Urinary bladder (tissue), 4 donors: ENCODE measurements at places on chromosomes 16 and 17. TPM values are rescaled to one million over a fixed set of nuclear protein-coding genes. Genes with fewer than 3 reads are reported as not detected.

Gene OR3A2
- polyA plus RNA-seq = 0.22 TPM

Gene UTS2R
- not detected for polyA plus RNA-seq

Gene INCA1
- polyA plus RNA-seq = 1.3 TPM

Gene HS3ST3A1
- polyA plus RNA-seq = 1.1 TPM

Gene MPV17L
- polyA plus RNA-seq = 4.4 TPM

Gene OTOA
- 0.05 TPM for polyA plus RNA-seq

Gene BAHCC1
- polyA plus RNA-seq = 15.9 TPM

Gene UNC119
- polyA plus RNA-seq = 24.4 TPM

Gene QPRT
- 13.8 TPM for polyA plus RNA-seq

Gene TBC1D3G
- not detected for polyA plus RNA-seq

Gene LYRM9
- polyA plus RNA-seq = 17.7 TPM

Gene CD300E
- polyA plus RNA-seq = 2.1 TPM

Gene EVI2A
- 7.8 TPM for polyA plus RNA-seq

Gene ITGAD
- 0.05 TPM for polyA plus RNA-seq

Gene RPH3AL
- 7.1 TPM for polyA plus RNA-seq

Gene RAB11FIP4
- polyA plus RNA-seq = 1.5 TPM

Gene KRTAP9-4
- polyA plus RNA-seq = not detected

Gene ATP2A3
- 28.1 TPM for polyA plus RNA-seq

Gene TEX19
- polyA plus RNA-seq = not detected

Gene SCARF1
- polyA plus RNA-seq = 9.3 TPM

Gene STH
- polyA plus RNA-seq = not detected

Gene PYY
- polyA plus RNA-seq = not detected

Gene SEC14L1
- 48.9 TPM for polyA plus RNA-seq
